ENCODE measurements at places on chromosomes 4 and X.

DNA sequence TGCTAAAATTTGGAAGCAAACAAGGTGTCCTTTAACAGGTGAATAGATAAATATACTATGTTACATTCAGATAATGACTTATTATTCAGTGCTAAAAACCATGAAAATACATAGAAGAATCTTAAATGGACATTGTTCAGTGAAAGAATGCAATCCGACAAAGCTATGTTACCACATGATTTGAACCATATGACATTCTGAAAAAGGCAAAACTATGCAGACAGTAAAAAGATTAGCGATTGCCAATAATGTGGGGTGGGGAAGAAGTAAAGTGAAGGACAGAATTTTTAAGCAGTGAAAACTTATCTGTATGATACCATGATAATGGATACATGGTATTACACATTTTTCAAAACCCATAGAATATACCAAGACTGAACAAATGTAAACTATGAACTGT is 926.9 kb downstream of the FAT4 start:
- DNase-seq = no peak

GRCh38 chr4:144591401-144591800 is 54.6 kb upstream of the HHIP start:
- DNase-seq = no peak

GRCh38 chr4:121642292-121642691 is 54.5 kb downstream of the ANXA5 start:
- DNase-seq = no peak

DNA sequence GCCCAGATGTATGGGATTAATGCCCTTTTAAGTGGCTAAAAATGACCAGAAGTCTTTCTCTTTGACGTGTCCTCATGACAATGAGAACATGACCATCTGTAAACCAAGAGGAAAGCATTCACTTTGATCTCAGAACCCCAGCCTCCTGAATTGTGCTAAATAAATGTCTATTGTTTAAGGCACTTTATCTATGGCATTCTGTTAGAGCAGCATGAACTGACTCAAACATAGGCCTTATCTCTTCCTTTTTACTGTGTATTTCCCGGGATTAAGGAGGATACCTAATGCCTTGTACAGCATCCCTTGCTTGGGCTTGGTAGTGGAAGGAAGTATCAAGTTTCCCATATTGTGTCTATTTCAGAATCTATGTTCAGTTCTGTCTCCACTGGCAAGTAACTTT is 47.2 kb upstream of the HS3ST1 start:
- DNase-seq = no peak

DNA sequence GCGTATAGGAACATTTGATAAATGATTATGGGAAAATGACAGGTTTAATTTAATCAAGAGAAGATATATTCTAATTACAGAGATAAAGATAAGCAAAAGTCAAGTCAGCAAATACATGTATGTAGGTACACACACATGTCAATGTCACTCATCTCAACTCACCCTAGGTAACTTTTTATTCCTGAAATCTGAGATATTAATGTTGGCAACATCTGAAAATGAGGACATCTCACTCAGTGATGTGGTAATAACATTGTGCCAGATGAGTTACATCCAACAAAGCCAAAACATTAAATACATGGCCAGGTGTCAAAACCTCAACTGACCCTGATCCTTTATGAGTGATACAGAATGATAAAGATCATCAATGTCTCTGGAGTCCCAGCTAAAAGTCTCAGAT is 363.3 kb upstream of the F9 start:
- no peak for DNase-seq

DNA sequence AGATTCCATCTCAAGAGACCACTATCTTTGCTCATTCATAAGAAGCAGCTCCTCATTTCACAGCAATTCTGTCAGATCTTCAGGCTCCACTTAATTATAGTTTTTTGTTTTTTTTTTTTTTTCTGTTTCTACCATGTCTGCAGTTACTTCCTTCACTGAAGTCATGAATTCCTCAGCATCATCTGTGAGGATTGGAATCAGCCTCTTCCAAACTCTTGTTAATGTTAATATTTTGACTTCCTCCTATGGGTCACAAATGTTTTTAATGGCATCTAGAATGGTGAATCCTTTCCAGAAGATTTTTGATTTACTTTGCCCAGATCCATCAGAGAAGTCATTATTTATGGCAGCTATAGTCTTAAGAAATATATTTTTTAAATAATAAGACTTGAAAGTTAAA is 53.1 kb downstream of the BMP2K start:
- no peak for DNase-seq

DNA sequence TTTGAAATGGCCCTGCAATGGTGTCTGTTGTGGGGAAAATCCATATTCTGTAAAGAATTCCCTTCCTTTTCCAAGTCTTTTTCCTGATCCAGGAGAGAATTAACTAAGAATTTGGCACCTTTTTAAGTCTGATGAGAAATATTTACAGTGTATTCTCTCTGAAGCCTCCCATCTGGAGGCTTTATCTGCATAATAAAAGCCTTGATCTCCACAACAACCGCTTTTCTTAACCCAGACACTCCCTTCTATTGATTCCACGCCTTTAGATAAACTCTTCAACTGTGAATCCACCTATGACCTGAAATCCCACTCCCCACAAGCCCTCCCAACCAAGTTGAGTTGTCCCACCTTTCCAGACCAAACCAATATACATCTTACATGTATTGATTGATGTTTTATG is 43.1 kb upstream of the TMPRSS11E start:
- DNase-seq = no peak

GRCh38 chr4:26218677-26219605 is 101.9 kb upstream of the RBPJ start:
- no peak for DNase-seq

DNA sequence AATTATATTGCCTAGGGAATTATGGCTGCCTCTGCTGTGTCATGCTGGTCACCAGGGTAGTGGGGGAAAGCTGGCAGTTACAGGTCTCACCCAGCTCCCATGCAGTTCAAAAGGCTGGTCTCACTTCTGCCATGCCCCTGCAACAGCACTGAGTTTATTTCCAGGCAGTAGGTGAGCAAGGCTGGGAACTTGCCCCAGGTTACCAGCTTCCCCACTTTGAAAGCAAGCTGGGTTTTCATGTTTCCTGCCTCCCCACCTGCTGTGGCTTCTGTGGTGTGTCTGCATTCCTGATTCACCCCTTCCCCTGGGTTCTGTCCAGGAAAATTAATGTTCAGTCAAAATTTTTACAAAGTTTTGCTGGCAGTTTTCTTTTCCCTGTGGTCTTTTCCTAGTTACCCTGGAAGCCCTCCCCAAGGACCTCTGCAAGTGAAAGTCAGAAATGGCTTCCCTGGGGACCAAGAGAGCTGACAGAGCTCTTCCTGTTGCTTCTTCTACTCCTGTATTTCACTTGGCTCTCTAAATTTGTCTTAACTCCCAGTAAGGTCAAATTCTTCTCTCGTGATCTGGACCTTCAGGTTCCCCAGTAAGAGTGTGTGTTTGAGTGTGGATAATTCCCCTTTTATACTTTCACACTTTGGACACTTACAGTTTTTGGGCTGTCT is 58.5 kb upstream of the AGTR2 start:
- DNase-seq = no peak

- peak; percentile 40 for DNase-seq
Measured at GRCh38 chr4:98446499-98447375, 185.6 kb downstream of the RAP1GDS1 start.

DNA sequence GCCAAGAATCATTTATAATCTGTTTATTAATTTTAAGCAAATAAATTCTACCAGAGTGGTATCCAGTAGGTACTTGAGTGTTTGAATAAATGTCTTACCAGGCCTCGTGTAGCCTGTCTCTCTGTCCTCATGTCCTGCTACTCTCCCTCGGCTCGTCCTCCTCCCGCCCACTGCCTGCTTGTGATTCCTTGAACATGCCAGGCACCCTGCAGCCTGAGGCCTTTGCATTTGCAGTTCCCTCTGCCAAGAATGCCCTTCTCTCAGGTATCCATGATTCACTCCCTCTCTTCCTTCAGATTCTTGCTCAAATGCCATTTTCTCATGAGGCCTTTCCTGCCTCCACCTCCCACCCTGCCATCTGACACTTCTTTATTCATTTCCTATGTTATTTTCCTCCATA is 209.7 kb upstream of the PRPS2 start:
- no peak for DNase-seq

GRCh38 chr4:147368948-147369347 is 111.9 kb upstream of the EDNRA start:
- no peak for DNase-seq

GRCh38 chrX:3712051-3712869 is 1.2 kb downstream of the PRKX start:
- DNase-seq = no peak

DNA sequence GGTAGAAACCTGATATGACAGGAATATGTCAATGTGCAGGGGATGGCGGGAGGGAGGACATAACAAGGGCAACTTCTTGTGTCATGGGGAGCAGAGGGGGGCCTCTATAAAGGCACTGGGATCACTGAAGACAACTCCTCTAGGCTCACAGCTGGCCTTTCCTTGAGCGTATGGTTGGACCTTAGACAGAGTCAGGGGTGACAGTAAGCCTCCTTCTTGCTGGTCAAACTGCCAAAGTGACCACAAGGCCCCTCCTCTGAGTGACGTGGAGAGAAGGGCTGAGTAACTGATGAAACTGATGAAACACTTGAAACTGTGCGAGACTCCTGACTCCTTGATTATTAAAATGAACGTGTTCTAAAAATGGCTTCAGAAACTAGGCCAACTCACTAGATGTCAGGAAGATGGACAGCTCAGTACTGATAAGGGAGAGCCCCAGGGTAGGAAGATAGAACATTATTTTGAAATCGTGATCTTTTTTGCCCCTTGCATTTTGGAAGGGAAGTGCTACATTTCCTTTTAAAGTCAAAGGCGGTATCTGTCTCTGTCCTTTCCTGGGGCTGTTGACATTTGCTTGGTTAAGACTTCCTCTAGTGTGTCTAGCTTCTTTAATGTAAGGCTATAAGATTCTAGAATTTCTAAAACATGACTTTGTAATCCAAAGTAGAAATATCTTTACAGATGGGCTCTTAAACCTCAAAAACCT is 1.6 kb downstream of the RAB33A start:
- no peak for DNase-seq

DNA sequence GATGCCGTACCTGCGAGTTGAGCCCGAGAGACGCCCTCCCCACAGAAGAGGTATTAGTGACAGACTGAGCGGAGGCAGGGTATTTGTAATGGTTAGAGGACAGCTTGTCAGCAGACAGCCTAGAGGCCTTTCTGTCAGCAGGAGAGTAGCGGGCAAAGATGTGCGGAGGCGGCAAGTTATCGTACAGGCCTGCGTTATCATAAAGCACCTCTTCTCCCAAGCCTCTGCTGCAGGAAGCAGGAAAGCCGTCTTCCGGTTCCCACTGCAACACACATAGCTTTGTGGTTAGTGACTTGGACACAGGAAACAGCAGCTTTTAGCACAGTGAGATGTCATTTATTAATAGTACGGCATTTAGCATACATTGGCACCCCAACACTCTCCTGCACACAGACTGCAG is 158.3 kb downstream of the AFAP1 start:
- no peak for DNase-seq

DNA sequence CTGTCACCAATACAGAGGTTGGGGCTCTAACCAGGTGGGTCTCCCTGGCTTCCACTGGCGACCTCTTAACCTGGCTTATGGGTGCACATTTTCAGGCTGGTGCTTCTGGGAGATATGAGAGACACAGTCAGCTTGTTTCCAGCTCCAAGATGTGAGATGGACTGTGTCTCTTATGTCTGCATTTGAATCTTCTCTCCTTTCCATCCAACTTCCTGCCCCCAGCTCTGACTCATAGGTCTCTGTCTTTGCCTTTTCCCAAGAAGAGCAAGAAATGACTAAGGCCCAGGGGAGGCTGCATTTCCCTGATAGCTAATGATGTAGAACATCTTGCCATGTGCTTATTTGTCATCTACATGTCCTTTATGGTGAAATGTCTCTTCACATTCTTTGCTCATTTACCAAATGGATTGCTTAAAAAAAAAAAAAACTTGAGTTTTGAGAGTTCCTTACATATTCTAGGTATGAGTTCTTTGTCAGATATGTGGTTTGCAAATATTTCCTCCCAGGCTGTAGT is 3.2 kb upstream of the UXT start:
- DNase-seq = no peak

GRCh38 chr4:180164799-180165198 is 2078.4 kb upstream of the TENM3 start:
- DNase-seq = no peak

- DNase-seq = no peak
Measured at GRCh38 chrX:24513416-24513815, 48.3 kb downstream of the PDK3 start.

- DNase-seq = no peak
Measured at GRCh38 chr4:100907465-100908454, 389.9 kb upstream of the EMCN start.

- DNase-seq = no peak
Measured at GRCh38 chr4:85673540-85673939, 198.6 kb downstream of the ARHGAP24 start.

DNA sequence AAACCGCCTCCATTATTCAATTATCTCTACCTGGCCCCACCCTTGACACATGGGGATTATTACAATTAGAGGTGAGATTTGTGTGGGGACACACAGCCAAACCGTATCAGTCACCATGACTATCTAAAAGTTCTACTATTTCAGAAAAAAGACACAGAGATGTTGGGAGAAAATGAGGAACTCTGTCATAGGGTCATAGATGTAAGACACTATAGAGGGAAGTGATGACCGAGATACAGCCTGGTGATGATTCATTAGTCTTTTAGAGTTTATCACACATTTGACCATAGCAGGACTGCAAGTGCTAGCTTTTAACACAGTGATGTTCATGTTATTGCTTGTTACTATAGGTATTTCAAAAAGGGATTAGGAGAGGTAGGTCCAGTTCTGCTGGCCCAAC is 357.0 kb upstream of the AADAT start:
- DNase-seq = no peak

- peak; percentile 51 for DNase-seq
Measured at GRCh38 chrX:130060122-130061069, 49.9 kb downstream of the ELF4 start.

- DNase-seq = no peak
Measured at GRCh38 chr4:39668887-39669286, 29.0 kb upstream of the UBE2K start.

- no peak for DNase-seq
Measured at GRCh38 chr4:107835406-107835805, 10.7 kb downstream of the SGMS2 start.

DNA sequence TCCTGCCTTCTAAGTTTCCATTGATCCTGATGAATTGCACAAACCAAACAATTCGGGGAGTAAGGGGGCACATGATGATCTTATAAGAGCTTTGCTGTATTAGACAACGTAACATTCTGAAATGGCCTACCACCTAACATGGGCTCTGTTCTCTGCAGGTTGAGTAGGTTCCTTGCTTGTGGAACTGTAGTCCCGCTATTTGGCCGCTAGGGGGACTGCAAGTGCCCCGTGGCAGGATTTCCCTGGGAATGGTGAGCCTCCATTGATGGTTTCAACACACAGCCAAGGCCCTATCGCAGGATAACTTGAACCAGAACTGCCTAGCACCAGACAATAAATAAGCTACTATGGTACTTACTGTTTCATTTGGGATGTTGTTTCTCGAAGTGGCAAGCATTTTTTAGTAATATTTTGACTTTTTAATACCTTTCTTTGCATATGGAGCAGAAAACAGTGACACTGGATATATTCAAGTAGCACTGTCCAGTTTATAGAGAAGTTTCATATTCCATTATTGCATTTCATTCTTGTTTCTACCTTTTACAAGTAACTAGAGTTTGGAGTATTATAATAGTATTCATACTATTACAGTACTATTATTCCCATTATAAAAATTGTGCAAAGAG is 11.9 kb downstream of the AR start:
- DNase-seq = no peak

- DNase-seq = no peak
Measured at GRCh38 chr4:2930758-2931511, 32.3 kb downstream of the NOP14 start.

Measured in stimulated activated CD8-positive, alpha-beta memory T cell treated with anti-CD3 and anti-CD28 coated beads, Interleukin-15, amount 100 ng/mL, for 4 hours (primary cell).